ENCODE measurements at places on chromosomes 2 and 18.

DNA sequence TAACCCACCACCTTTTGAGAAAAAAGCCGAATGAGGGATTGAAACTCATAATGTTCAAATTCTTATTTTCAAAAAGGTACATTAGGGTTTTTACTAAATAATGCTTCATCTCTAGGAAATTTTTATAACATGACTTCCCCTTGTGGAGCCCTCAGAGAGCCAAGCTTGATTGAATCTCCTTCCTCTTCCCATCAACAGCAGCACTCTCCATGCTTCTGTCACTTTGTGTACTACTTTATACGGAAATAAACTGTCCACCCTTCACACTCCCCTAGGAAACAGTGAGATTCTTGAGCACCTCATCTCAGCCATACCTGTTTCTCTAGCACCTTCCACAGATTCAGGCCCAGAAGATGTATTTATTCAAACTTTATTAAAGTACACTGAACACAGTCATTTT is 51.8 kb downstream of the TFPI start:
- no peak for DNase-seq

- peak; percentile 20 for DNase-seq
Observed at GRCh38 chr2:106269591-106270291, 75.6 kb upstream of the UXS1 start.

DNA sequence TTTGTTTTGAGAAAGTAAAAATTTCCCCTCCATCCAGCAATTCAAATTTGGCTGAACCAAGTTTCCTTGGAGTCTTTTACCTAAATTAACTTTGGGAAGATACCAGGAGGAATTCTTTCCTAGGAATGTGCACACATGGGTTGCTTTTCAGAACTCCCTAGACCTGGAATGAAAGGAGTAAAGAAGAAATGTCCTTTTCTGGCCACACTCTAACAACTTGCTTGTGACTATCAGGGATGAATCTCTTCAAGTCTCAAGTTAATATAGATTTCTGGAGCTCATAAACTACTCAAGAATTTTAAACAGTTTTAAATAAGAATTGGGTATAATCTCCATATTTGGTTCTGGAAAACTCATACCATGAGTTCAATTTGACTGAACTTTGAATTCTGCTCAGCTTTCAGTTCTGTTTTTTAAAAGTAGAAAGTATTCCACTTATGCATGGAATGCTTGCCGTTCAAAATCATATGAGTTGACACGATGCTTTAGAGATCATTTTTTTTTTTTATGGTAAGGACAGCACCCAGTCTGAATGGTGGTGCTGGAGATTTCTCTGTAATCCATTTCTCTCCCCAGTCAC is 7.7 kb downstream of the RASGRP3 start:
- no peak for DNase-seq

DNA sequence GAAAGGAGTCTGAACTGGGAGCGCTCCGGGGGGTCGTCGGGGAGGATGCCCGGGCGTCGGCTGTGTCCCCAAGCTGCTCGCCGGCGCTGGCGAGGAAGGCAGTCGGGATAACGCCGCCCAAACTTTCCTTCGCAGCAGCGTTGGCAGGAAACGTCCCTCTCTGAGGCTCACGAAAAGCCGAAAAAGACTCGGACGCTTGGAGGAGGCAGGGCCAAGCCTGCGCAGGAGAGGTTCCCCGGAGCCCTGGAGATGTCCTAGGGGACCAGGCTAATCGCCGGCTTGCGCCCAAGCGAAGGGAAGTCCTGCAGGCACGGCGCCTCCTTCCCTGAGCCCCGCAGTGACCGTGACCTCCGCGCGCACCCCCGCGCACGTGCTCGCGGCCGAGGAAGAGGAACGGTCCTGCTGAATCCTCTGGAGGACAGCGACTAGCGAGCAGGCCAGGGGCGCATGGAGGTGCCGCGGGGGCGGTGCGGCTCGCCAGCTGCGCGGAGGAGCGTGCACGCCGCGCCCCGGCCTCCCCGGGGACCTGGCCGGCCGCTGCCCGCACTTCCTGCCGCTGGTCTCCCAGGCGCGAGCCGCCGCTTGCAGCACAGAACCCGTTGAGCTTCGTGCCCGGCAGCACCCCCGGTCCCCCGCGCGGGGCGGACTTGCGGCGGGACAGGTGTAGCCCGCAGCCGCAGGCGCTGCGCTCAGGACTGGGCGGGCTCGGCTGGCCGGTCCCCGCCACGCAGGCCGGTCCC is at the start of gene SH3RF3:
SH3RF3 (plus strand) TSS at position 590 of the 740 bp plus-strand sequence.
- DNase-seq: peak; percentile 45

- peak; percentile 35 for DNase-seq
Observed at GRCh38 chr18:21741562-21742314, 1.1 kb downstream of the MIB1 start.

GRCh38 chr2:48332286-48332685 is 197.7 kb upstream of the STON1 start:
- no peak for DNase-seq

DNA sequence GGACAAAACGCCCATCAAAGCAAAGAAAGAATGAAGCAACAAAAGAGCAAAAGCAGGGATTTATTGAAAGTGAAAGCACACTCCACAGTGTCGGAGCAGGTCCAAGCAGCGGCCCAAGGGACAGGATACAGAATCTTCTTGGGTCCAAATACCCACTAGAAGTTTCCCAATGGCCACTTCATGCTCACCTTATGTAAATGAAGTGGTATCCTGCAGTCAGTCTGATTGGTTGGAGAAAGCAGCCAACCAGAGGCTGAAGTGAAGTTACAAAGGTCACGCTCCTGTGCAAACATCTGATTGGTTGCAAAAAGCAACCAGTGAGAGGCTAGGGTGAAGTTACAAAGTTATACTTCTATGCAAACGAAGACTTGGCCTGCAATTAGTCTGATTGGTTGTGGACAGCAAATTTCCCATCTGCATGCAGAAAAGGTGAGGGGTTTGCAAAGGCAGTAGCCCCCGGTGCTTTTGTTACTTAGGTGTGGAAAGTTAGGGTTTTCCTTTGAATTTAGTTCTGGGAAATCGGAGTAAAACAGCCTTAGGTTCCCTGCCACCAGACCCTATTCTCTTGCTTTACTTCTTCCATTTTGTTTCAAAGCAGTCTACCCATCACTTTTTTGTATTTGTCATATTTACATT is 12.9 kb downstream of the DUSP19 start:
- no peak for DNase-seq

- DNase-seq: no peak
Observed at GRCh38 chr2:106996171-106996769, 110.3 kb upstream of the ST6GAL2 start.

DNA sequence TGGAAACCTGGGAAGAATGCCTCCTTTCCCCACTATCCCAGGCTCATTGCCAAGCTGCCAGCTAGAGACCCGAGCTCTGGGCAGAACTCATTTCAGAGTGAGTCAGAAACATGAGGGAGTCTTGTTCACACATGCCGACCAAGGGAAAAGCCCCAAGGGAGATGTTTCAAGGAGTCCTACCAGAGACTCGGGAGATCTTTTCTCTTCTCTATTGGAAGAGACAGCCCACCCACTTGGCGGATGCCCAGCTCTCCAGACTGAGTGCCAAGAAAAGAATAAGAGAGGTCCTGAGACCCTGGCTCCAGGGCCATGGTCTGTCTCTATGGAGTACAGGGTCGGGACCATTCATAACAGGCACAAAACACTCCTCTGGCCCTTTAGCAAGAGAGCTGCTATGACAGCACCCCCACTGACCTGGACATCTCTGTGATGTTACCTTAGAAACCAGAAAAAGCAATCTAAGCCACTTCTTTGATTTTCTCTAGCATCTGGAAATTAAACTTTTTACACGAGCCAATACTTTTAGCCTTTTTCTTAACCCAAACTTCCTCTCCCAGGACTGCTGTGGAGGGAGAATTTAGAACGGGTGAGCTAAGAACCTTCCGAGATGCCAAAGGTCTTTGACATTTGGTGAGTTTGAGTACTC is 18.5 kb upstream of the IGFBP5 start:
- DNase-seq: no peak
